Activated CD8-positive, alpha-beta memory T cell treated with anti-CD3 and anti-CD28 coated beads for 4 hours (primary cell): ENCODE measurements at places on chromosomes 12 and 14.

DNA sequence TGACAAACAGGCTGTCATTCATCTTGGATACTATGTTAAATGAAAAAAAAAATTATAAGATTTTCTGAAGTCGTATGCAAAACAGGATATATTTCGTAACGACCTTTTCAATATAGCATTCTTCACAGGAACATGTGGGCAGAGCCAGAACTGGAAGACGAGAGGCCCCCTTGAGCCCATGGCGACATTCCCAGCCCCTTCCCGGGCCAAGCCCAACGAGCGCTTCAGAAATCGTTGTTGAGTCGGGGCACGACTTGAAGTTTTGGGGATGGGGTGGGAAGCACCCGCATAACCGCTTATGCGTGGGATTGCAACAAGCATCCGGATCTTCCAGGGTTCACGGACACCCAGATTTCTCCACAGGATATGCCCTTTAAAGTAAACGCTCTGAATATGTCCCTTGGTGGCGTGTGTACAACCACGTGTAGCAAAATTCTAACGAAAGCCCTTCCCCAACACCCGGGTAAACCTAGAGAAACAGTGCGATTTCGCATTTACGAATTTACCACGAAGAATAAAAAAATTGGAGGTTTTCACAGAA is 736 bp downstream of the C14orf39 start:
- DNase-seq, result no peak

- no peak for DNase-seq
Measured at GRCh38 chr12:42855362-42855950, 265.9 kb upstream of the PRICKLE1 start.

GRCh38 chr12:6536894-6537579 is 2.7 kb downstream of the GAPDH start:
- no peak for DNase-seq

GRCh38 chr12:132513070-132513398 is 23.1 kb downstream of the FBRSL1 start:
- DNase-seq, result no peak

DNA sequence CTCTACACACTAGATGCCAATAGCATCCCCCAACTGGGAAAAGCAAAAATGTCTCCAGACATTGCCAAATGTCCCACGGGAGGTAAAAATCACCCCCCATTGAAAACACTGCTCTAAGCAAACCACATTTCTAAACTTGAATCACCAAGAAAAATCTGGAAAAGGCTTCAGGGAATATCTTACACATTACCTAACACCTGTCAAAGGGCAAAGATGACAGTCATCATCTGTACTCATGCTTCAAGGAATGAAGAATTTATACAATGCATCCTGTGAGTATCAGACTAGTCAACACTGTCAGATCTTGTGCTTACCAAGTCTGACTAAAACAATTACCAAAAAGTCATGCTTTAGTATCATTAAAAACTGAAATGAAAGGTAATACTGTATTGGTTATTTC is 161.6 kb upstream of the SOX5 start:
- no peak for DNase-seq

DNA sequence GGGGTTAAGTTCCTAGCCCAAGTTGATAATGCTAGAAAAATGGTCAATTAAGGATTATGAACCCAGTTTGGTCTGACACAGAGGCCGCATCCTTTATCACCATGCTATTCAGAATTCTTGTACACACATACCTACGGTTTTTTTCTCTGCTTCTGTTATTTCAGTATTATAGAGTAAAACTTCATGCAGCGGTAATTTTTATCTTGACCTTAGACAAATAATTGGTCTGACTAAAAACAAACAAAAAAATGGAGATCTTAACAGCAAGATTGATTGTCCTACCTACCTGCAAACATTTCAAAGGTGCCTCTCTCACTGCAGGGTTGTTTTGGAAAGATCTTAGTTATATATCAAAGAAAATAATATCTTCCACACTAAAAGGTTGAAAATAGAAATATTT is 201.9 kb upstream of the PRICKLE1 start:
- no peak for DNase-seq

DNA sequence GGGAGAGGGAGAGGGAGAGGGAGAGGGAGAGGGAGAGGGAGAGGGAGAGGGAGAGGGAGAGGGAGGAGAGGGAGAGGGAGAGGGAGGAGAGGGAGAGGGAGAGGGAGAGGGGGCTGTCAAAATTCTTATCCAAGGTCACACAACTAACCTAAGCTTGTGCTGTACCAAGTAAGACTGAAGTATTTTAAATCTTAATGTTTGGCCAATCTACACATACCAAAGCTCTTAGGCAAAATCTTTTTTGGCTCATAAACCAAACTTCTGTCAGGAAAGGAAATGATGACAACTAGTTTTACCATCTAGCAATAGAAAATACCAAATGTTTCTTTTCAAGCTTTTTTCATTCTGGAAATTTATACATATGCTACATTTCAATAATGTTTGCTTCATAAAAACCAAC is 33.8 kb downstream of the CCDC38 start:
- DNase-seq, result no peak

GRCh38 chr12:47071241-47071852 is 8.1 kb upstream of the PCED1B start:
- no peak for DNase-seq

DNA sequence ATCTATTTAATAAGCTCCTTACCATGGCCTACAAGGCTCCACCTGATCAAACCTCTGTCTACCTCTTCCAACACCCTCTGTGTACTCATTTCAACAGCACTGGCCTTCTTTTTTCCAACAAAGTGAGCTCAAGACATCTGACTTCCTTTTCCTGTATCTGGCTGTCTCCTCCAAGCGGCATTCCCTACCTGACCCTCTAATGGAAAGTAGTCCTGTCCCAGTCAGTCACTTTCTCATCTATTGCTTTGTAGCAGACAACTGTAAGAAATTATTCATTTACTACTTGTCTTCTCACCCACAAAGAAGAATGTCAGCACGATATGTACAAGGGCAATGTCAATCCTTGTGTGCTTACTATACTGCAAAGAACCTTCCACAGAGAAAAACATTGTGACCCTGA is 149.6 kb downstream of the MED13L start:
- DNase-seq, result no peak

GRCh38 chr14:96135285-96135684 is 69.4 kb upstream of the BDKRB2 start:
- DNase-seq, result no peak

DNA sequence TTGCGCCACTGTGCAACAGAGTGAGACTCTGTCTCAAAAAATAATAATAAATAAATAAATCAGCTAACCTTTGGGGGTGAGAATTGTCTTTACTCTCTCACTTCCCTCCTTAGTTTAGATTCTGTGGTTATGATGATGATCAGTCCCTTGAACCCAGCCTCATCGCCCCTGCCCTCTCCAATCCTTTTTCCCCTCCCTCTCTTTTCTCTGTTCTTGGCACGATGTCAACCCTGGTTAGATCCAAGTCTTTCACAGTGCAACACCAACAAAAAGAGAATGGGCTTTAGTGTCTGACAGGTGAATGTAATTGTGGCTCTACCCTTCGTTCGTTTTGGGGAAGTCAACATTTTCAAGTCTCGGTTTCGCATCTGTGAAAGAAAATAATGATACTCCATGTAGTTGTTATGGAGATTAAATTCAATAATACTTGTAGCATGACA is 59.0 kb downstream of the NTN4 start:
- no peak for DNase-seq

- no peak for DNase-seq
Measured at GRCh38 chr12:25875661-25876060, 82.8 kb upstream of the RASSF8 start.

DNA sequence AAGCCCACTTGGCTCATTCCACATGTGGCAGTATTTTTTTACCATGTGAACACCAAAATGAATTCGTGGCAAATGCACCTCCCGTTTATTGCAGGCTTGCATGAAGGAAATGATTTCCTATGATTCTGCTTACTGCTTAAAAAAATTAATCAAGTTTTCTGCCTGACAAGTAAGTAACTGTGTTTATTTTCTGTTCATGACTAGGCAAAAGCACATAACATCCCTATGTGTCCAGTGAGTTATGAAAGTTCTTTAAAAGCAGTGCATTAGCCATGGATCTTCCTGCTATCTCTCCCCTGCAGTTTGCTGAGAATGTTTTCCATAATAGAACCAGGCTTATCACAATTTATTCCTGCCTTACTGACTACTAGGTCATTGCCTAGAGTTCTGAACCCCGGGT is 20.4 kb downstream of the GPR65 start:
- no peak for DNase-seq

DNA sequence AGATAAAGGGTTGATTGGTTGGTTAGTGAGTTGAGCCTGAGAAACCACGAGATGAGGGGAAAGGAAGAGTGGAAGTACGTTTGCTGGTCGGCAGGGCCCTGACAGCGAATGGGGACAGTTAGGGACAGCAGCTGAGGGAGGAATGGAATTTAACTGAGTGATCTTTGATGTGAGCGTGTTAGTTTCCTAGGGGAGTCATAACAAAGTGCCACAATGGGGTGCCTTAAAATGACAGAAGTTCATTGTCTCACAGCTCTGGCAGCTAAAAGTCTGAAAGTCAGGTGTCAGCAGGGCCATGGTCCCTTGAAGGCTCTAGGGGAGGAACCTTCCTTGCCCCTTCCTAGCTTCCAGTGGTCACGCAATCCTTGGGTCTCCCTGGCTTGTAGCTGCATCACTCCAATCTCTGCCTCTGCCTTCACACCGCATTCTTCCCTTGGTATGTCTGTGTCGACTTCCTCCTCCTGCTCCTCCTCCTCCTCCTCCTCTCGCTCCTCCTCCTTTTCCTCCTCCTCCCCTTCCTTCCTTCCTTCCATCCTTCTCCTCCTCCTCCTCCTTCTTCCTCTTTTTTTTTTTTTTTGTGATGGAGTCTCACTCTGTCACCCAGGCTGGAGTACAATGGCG is 26.0 kb upstream of the RIN3 start:
- DNase-seq, result no peak

- DNase-seq, result no peak
Measured at GRCh38 chr14:93546642-93547041, 115.9 kb downstream of the UNC79 start.

DNA sequence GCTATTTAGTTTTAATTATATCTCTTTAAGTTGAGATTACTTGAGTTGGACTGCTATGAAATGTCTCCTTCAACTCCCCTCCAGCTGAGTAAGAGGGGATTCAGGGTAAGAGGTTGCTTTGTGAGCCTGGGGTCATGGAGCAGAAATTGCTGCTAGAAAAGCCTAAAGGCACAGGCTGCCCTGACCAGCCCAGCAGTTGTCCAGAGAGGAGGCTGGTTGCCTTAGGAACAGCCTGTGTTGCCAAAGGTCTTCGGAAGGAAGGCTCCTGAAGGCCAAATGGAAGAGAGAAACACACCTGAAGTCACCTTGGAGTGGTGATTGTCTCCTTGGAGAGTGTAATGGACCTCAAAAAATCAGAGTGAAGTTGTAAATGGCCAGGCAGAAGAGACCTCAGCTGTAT is 235.5 kb upstream of the PDE3A start:
- DNase-seq, result no peak

DNA sequence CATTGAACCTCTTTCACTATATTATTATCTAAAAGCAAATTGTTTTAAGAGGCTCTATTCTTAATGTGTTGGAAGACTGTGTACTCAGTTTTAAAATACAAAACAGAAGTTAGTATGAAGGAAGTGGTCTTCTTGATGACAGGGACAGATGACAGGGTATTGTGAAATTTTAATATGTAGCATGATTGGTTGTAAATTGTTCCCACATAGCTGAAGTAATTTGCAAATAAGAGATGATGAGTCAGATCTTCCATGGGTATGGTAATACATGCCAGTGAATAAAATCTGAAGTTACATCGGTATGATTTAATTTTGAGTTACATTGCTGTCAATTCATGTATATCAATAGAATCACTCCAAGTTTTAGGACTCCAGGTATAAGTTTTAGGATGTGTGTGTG is 454.8 kb downstream of the AEBP2 start:
- no peak for DNase-seq

- DNase-seq, result no peak
Measured at GRCh38 chr14:102187568-102188001, 47.9 kb downstream of the WDR20 start.

- DNase-seq, result no peak
Measured at GRCh38 chr12:56374726-56375597, 12.3 kb upstream of the APOF start.

DNA sequence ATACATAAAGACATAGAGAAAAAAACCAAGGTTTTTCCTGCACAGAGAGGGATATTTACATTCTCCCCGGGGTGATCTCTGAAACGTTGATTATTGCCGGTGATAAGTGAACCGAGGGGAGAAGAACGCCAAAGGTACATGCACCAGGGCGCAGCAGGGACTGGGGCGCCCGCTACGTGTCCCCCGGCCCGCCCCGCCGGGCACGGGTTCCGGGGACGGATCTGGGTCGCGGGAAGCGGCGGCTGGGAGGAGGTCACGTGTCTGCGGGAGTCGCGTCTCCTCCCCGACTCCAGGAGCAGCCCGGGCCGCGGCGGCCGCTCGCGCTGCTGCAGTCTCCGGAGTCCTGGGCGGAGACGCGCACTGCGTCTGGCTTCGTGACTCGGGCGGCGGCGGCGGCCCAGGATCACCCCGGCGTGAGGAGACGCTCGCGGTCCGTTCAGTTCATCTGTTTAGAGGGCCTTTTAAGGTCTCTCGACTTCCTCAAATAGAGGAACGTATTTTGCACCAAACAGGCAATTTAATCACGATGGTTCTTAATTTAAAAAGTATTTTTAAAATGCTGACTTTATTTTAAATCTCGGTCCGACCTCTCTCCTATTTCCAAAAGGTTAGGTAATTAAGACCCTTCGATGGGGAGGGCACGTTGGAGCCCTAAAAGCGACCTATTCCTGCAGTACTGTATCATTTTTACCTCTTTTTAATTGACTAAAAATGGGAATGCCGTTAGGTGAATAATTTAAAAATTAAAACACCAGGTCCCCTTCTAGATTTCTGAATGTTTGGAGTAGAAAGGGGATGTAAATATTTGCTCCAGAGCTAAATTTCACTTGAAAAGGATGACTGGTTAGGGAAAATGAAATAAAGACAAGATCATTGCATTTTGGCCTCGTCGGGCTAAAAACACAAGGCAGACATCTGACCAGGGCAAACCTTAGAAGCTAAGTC is 1.8 kb upstream of the BHLHE41 start:
- DNase-seq, result no peak

DNA sequence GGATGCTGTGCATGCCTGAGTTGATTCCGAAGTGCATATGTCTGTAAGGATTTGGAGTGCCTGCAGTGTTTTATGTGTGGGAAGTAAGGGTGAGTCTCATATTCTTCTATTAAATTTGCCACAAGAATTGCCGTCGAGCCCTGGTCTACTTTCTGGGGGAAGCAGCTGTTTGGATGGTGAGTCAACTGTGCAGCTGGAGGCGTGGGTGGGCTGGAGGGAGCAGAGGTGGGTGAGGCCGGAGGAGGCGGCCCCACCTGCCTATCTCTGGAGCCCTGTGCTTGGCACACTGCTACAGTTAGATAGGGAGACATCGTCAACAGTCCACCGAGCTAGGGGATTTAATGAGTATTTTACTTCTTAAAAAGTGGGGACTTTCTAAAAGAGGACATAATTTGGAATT is 9.7 kb downstream of the GLRX5 start:
- no peak for DNase-seq
